Epithelial cell of esophagus (primary cell): ENCODE measurements at places on chromosomes 3 and 15.

DNA sequence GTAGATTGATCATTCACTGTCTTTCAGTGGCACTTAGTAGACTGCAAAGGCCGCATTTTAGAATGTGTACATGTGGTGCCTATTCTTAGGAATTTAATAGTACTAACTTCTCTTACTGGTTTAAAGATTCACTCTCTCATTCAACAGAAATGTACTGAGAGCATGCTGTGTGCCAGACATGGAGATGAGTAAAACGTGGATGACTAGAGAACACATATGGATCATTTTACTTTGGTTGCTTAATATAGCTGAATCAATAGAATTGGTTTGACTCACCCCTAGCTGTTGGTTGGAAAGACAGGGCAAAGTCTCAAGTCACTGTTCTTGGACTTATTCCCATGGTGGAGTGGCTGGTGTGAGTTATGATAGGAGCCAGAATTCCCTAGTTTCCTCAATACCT, 109.1 kb upstream of the TNFAIP8L3 start:
- peak; percentile 86 for DNase-seq

GRCh38 chr3:128496602-128497304, 3.8 kb upstream of the GATA2 start:
- DNase-seq: no peak

GRCh38 chr15:91632176-91632575, 221.3 kb upstream of the SLCO3A1 start:
- no peak for DNase-seq

DNA sequence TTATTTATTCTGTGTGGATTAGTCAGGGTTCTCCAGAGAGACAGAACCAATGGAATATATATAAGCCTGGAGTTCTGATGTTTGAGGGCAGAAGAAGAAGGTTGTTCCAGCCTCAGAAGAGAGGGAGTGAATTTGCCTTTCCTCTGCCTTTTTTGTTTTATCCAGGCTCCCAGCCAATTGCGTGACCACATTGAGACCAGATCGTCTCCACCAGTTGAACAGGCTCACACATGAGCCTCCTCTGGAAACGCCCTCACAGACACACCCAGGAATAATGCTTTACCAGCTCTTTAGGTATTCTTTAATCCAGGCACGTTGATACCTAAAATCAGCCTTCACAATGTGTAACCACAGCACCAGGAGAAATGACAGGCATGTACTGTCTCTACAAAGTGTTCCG, 923.1 kb downstream of the TBL1XR1 start:
- DNase-seq: peak; percentile 60

DNA sequence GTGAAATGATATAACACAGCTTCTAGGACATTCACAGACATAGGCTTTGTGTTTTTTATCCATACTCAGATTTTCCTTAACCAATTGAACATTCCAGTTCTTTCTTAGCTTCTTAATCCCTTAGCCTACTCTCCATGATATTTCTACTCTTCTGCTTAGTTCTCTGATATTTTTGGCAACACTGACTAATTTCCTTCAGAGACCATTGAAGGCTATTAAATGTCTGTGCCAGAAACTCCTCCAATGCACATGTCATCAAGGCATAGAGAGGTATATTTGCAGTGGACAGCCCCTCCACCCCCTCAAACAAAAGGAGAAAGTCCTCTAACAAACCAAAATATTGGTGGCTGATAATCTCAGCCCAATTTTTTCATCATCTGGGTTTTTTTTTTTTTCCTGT, 105.9 kb upstream of the TSC22D2 start:
- DNase-seq: no peak
